Peyer's patch (tissue), 4 donors: ENCODE measurements at places on chromosomes 3 and 15. TPM values are rescaled to one million over a fixed set of nuclear protein-coding genes. Genes with fewer than 3 reads are reported as not detected.

C2CD4A gene
- 0.18 TPM for total RNA-seq

ADCY5 gene
- 5.8 TPM for total RNA-seq

PCOLCE2 gene
- total RNA-seq: 2.3 TPM

SV2B gene
- 0.54 TPM for total RNA-seq

GPR27 gene
- not detected for total RNA-seq

TRPM7 gene
- 44.1 TPM for total RNA-seq

MCTP2 gene
- 241 TPM for total RNA-seq

RAB43 gene
- total RNA-seq: 9.1 TPM

IQCH gene
- total RNA-seq: 0.53 TPM

MESP2 gene
- total RNA-seq: not detected

CGNL1 gene
- 1.2 TPM for total RNA-seq

TTLL3 gene
- 132 TPM for total RNA-seq

MSL2 gene
- total RNA-seq: 23.6 TPM

GHRL gene
- 1.6 TPM for total RNA-seq

SLC6A20 gene
- total RNA-seq: 106 TPM

LINGO1 gene
- total RNA-seq: not detected

KCNAB1 gene
- not detected for total RNA-seq

LMAN1L gene
- not detected for total RNA-seq

CHCHD6 gene
- 44.6 TPM for total RNA-seq

ITGB5 gene
- 143 TPM for total RNA-seq

GOLGA8H gene
- not detected for total RNA-seq

CHRNA3 gene
- 1.2 TPM for total RNA-seq
